ENCODE measurements at places on chromosomes 12 and 14. TPM values are rescaled to one million over a fixed set of nuclear protein-coding genes. Genes with fewer than 3 reads are reported as not detected.
A peak's percentile ranks its signal among the peaks of the same experiment; 100 is the strongest.

The LRRIQ1 gene
- total RNA-seq: 0.39 TPM

The CLEC7A gene
- total RNA-seq: not detected

The RTL1 gene
- total RNA-seq: not detected

The GPR132 gene
- total RNA-seq: 0.20 TPM

The AHNAK2 gene
- 2.3 TPM for total RNA-seq

The ATP5F1B gene
- total RNA-seq: 927 TPM

GRCh38 chr14:30443368-30444007 lies 115.5 kb upstream of the G2E3 start:
- no peaks in the 10 kb centered on the region for H3K36me3 ChIP-seq
- H3K4me1 ChIP-seq: no peaks in the 10 kb centered on the region
- H3K27ac ChIP-seq: no peak overlapping the region
- no peak for DNase-seq
- H3K27me3 ChIP-seq: no peaks in the 10 kb centered on the region

DNA sequence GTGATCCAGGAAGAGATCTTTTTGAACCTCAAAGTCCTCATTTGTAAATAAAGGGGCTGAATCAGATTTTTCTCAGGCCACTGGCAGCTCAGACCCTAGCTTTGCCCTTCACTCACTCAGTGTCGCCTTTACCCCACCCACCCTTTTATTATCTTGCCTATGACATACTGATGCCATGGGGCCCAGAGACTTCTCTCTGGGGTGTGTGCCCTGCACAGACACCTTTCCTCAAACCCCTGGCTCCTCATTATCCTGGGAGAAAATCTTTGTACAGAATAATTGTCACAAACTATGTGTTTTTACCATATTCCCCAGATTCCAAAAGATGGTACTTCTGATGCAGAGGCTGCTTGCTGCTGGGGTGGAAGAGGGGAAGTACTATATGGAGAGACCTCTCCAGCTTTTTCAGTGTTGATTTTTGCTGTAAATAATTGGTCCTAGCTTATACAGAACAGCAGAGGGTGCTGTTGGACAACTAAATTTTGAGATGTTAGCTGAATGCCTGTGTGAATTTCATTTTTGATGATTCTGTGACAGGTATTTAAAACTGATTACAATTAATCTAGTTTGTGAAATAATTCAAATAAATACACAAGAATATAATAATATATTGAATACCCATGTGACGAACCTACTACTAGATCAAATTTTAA lies 53.9 kb upstream of the DCD start:
- DNase-seq: no peak
- no peaks in the 10 kb centered on the region for H3K36me3 ChIP-seq
- no peaks in the 10 kb centered on the region for H3K27me3 ChIP-seq
- H3K4me3 ChIP-seq: no peak overlapping the region
- H3K4me1 ChIP-seq: no peaks in the 10 kb centered on the region

- H3K27ac ChIP-seq: no peak overlapping the region
- no peaks in the 10 kb centered on the region for H3K27me3 ChIP-seq
- H3K4me1 ChIP-seq: no peaks in the 10 kb centered on the region
- peaks cover 18% of the 10 kb centered on the region for H3K36me3 ChIP-seq
- H3K4me3 ChIP-seq: no peak overlapping the region
- DNase-seq: no peak
Observed at GRCh38 chr12:132103542-132104308, 40.4 kb downstream of the DDX51 start.

- H3K27ac ChIP-seq: no peak overlapping the region
- no peaks in the 10 kb centered on the region for H3K36me3 ChIP-seq
- no peaks in the 10 kb centered on the region for H3K4me1 ChIP-seq
- H3K27me3 ChIP-seq: no peaks in the 10 kb centered on the region
- no peak overlapping the region for H3K4me3 ChIP-seq
- DNase-seq: no peak
Observed at GRCh38 chr12:132268674-132269073, 60.7 kb downstream of the GALNT9 start.

GRCh38 chr14:30559638-30560091 lies 707 bp downstream of the G2E3 start:
- peak overlapping the region; percentile 100 for H3K4me3 ChIP-seq
- H3K27ac ChIP-seq: no peak overlapping the region
- no peaks in the 10 kb centered on the region for H3K27me3 ChIP-seq

- no peaks in the 10 kb centered on the region for H3K4me1 ChIP-seq
- DNase-seq: peak; percentile 84
- no peak overlapping the region for H3K4me3 ChIP-seq
- H3K27me3 ChIP-seq: no peaks in the 10 kb centered on the region
Observed at GRCh38 chr12:108950991-108951739, 69.7 kb downstream of the SVOP start.

DNA sequence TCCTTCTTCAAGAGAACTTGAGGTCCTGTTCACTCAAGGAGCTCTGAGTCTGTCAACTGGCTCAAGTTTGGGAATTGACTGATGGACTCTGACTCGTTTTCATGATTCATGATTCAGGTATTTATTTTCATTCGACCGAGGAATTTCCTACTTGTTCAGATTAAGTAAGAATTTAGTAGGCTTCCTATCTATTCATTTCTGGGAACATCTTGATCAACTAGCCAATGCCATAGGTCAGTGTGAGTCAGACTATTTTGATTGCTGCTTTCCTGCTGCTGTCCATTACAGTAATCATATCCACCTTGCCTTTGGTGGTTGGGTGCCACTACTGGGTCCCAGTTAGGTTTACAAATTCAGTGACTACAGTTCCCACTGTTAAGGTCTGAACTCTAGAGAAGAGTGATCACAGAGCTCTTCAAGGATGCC lies 6.1 kb downstream of the FAM186A start:
- no peaks in the 10 kb centered on the region for H3K36me3 ChIP-seq
- H3K27me3 ChIP-seq: no peaks in the 10 kb centered on the region
- no peaks in the 10 kb centered on the region for H3K4me1 ChIP-seq
- H3K4me3 ChIP-seq: no peak overlapping the region

- DNase-seq: no peak
- no peaks in the 10 kb centered on the region for H3K27me3 ChIP-seq
- peaks cover 4% of the 10 kb centered on the region for H3K4me1 ChIP-seq
- no peak overlapping the region for H3K4me3 ChIP-seq
- no peak overlapping the region for H3K27ac ChIP-seq
- H3K36me3 ChIP-seq: no peaks in the 10 kb centered on the region
Observed at GRCh38 chr12:89064780-89065179, 287.5 kb downstream of the DUSP6 start.

- H3K36me3 ChIP-seq: no peaks in the 10 kb centered on the region
- H3K4me1 ChIP-seq: no peaks in the 10 kb centered on the region
- no peaks in the 10 kb centered on the region for H3K27me3 ChIP-seq
- no peak overlapping the region for H3K27ac ChIP-seq
Observed at GRCh38 chr14:55267820-55268219, 3.4 kb upstream of the FBXO34 start.

- H3K4me1 ChIP-seq: no peaks in the 10 kb centered on the region
- H3K27me3 ChIP-seq: no peaks in the 10 kb centered on the region
- no peaks in the 10 kb centered on the region for H3K36me3 ChIP-seq
- no peak overlapping the region for H3K27ac ChIP-seq
Observed at GRCh38 chr14:64663174-64663573, 41.0 kb upstream of the PLEKHG3 start.

DNA sequence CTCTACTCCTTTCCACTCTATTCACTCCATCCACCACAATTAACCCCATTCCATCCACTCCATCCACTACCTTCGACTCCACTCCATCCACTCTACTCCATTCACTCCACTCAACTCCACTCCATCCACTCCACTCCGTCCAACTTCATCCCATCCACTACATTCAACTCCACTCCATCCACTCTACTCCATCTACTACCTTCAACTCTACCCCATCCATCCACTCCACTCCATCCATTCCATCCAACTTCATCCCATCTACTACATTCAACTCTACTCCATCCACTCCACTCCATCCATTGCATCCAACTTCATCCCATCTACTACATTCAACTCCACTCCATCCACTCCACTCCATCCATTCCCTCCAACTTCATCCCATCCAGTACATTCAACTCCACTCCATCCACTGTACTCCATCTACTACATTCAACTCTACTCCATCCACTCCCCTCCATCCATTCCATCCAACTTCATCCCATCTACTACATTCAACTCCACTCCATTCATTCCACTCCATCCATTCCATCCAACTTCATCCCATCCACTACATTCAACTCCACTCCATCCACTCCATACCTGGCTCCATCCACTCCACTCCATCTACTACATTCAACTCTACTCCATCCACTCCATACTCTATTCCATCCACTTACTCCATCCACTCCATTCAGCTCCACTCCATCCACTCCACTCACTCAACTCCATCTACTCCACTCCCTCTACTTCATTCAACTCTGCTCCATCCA lies 16.4 kb downstream of the HNF1A start:
- H3K4me3 ChIP-seq: no peak overlapping the region
- no peak for DNase-seq
- H3K27ac ChIP-seq: no peak overlapping the region
- H3K27me3 ChIP-seq: no peaks in the 10 kb centered on the region

DNA sequence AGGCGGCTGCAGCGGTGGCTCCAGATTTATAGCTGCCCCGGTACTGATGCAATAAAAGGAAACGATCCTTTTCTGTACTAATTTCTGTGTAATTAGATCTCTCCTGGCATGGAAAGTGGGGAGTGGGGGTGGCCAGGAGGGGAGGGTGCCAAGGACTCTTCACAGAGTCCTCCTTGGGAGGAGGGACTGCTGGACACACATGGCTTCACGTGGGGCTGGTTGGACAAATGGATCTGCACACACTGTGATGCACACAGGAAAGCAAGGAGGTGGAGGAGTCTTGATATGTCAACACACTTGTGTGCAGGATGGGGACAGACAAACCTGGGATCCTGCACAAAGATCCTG lies 23.8 kb upstream of the ATP5MC2 start:
- H3K4me3 ChIP-seq: no peak overlapping the region
- no peak for DNase-seq
- H3K36me3 ChIP-seq: no peaks in the 10 kb centered on the region
- H3K4me1 ChIP-seq: no peaks in the 10 kb centered on the region
- peaks cover 4% of the 10 kb centered on the region for H3K27me3 ChIP-seq
- H3K27ac ChIP-seq: no peak overlapping the region
